ENCODE measurements at places on chromosomes 5 and 9. TPM values are rescaled to one million over a fixed set of nuclear protein-coding genes. Genes with fewer than 3 reads are reported as not detected.

The GABRA6 gene
- total RNA-seq: not detected

The FABP6 gene
- total RNA-seq: 0.31 TPM

The LPCAT1 gene
- total RNA-seq: 52.9 TPM

The RLN1 gene
- total RNA-seq: 0.42 TPM

The TBCA gene
- 314 TPM for total RNA-seq

The FAM81B gene
- not detected for total RNA-seq

The PTPDC1 gene
- 6.4 TPM for total RNA-seq

The ENTREP1 gene
- total RNA-seq: 0.19 TPM

The PCDHGB5 gene
- total RNA-seq: 5.9 TPM

The USP20 gene
- total RNA-seq: 9.2 TPM

The SH3GL2 gene
- total RNA-seq: not detected

The NR6A1 gene
- 0.47 TPM for total RNA-seq

The WDR38 gene
- total RNA-seq: not detected

The LURAP1L gene
- 3.3 TPM for total RNA-seq

The CA9 gene
- total RNA-seq: 2.1 TPM

The GNA14 gene
- total RNA-seq: not detected

The RETREG1 gene
- total RNA-seq: 0.47 TPM

The LIFR gene
- 2.1 TPM for total RNA-seq

The FAM153A gene
- not detected for total RNA-seq

The C5orf58 gene
- not detected for total RNA-seq

The SPINK6 gene
- 28.1 TPM for total RNA-seq

The NUTM2G gene
- total RNA-seq: not detected

The ADCY2 gene
- total RNA-seq: not detected

The CCDC171 gene
- 0.49 TPM for total RNA-seq

The CEP72 gene
- total RNA-seq: 4.2 TPM

The LPAR1 gene
- total RNA-seq: 29.0 TPM

The SPATA6L gene
- total RNA-seq: 1.6 TPM

The QRFP gene
- not detected for total RNA-seq

The FAM163B gene
- total RNA-seq: not detected

The ESM1 gene
- not detected for total RNA-seq

The DAB2IP gene
- 28.8 TPM for total RNA-seq

The BRINP1 gene
- total RNA-seq: not detected

The FCN2 gene
- total RNA-seq: not detected

The GLRX gene
- 6.2 TPM for total RNA-seq

Data from hair follicular keratinocyte (primary cell).